Smooth muscle cell of the pulmonary artery (primary cell): ENCODE measurements at places on chromosomes 7 and 10. TPM values are rescaled to one million over a fixed set of nuclear protein-coding genes. Genes with fewer than 3 reads are reported as not detected.

GPER1 gene
- total RNA-seq, result 3.2 and 5.3 TPM in 2 replicates

SFRP5 gene
- 0.36 TPM in 1 of 2 replicates, not detected in the other for total RNA-seq

PRKCQ gene
- 0.03 TPM in 1 of 2 replicates, not detected in the other for total RNA-seq

KLF6 gene
- total RNA-seq, result 63.9 and 81.1 TPM in 2 replicates

TWIST1 gene
- 30.5 and 44.1 TPM in 2 replicates for total RNA-seq

HYAL4 gene
- not detected in 2 replicates for total RNA-seq

CCL24 gene
- not detected in 2 replicates for total RNA-seq

BEND7 gene
- 4.0 and 7.6 TPM in 2 replicates for total RNA-seq

NEURL1 gene
- total RNA-seq, result under 0.01 and 0.63 TPM in 2 replicates

CALY gene
- total RNA-seq, result not detected in 2 replicates

GPR15LG gene
- not detected in 2 replicates for total RNA-seq

ANLN gene
- total RNA-seq, result 11.5 and 27.8 TPM in 2 replicates

FFAR4 gene
- total RNA-seq, result not detected in 2 replicates

OR2A7 gene
- 0.07 and 0.40 TPM in 2 replicates for total RNA-seq

METTL27 gene
- total RNA-seq, result 1.9 and 2.9 TPM in 2 replicates

ARHGAP22 gene
- 85.4 and 107 TPM in 2 replicates for total RNA-seq

CLEC2L gene
- total RNA-seq, result not detected in 2 replicates

GSDME gene
- total RNA-seq, result 39.7 and 77.8 TPM in 2 replicates

TSPAN15 gene
- 0.33 and 1.7 TPM in 2 replicates for total RNA-seq

DOCK1 gene
- 68.6 and 78.5 TPM in 2 replicates for total RNA-seq

FBXL15 gene
- 6.3 and 6.6 TPM in 2 replicates for total RNA-seq

CCDC201 gene
- total RNA-seq, result 0.03 TPM in 1 of 2 replicates, not detected in the other

GATA3 gene
- not detected in 2 replicates for total RNA-seq

C10orf53 gene
- total RNA-seq, result not detected in 2 replicates
